GM12878 (cell line): ENCODE measurements at places on chromosomes 16 and 17. TPM values are rescaled to one million over a fixed set of nuclear protein-coding genes. Genes with fewer than 3 reads are reported as not detected.

KRT40 gene
- total RNA-seq = not detected in 2 replicates

GRCh38 chr16:72723781-72724180 is 324.1 kb downstream of the ZFHX3 start:
- no peak for DNase-seq
- H3K4me1 ChIP-seq = no peaks in the 10 kb centered on the region
- H3K27me3 ChIP-seq = no peaks in the 10 kb centered on the region
- no peaks in the 10 kb centered on the region for H3K36me3 ChIP-seq
- H3K4me3 ChIP-seq = no peak overlapping the region
- H3K27ac ChIP-seq = no peak overlapping the region

- no peaks in the 10 kb centered on the region for H3K27me3 ChIP-seq
Observed at GRCh38 chr17:19716108-19717030, at the start of gene SLC47A2. TSS of gene SLC47A2 (minus strand) at chr17:19716584. CDS start at chr17:19716555, 29 bp downstream.

GRCh38 chr16:17972460-17972943 is 364.0 kb downstream of the NPIPA8 start:
- no peak for DNase-seq
- no peaks in the 10 kb centered on the region for H3K4me1 ChIP-seq
- no peaks in the 10 kb centered on the region for H3K36me3 ChIP-seq
- no peak overlapping the region for H3K27ac ChIP-seq
- H3K27me3 ChIP-seq = no peaks in the 10 kb centered on the region
- no peak overlapping the region for H3K4me3 ChIP-seq

- no peak for DNase-seq
- H3K4me1 ChIP-seq = peaks cover 11% of the 10 kb centered on the region
- H3K27me3 ChIP-seq = no peaks in the 10 kb centered on the region
Observed at GRCh38 chr17:8839410-8839935, 28.0 kb downstream of the PIK3R6 start.

DNA sequence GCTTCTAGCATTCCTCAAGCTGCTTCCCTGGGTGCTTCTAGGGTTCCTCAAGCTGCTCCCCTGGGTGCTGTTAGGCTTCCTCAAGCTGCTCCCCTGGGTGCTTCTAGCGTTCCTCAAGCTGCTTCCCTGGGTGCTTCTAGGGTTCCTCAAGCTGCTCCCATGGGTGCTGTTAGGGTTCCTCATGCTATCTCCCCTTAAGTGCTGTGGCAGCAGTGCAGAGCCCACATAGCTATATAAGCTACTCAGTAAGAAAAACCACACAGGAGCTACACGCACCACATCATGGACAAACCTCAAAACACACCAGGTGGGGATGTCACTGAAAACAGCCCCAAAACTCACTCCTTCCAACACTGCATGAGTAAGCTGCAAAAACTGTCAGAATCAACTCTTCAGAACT is 35.2 kb downstream of the ANKRD11 start:
- peak; percentile 31 for DNase-seq
- H3K4me1 ChIP-seq = peaks cover 52% of the 10 kb centered on the region
- H3K27me3 ChIP-seq = no peaks in the 10 kb centered on the region

FOXO3B gene
- 1.3 TPM in 2 replicates for total RNA-seq

GRCh38 chr16:89920723-89921122 is 2.1 kb downstream of the MC1R start:
- H3K4me3 ChIP-seq = no peak overlapping the region
- DNase-seq = no peak
- H3K4me1 ChIP-seq = peaks cover 11% of the 10 kb centered on the region
- H3K36me3 ChIP-seq = no peaks in the 10 kb centered on the region

RSKR gene
- total RNA-seq = 11.3 and 13.0 TPM in 2 replicates

GRCh38 chr16:85227084-85227945 is 115.0 kb upstream of the CIBAR2 start:
- H3K36me3 ChIP-seq = no peaks in the 10 kb centered on the region
- peak overlapping the region; percentile 98 for H3K27ac ChIP-seq
- peak overlapping the region; percentile 55 for H3K4me3 ChIP-seq
- peaks cover 56% of the 10 kb centered on the region for H3K4me1 ChIP-seq

TEX19 gene
- total RNA-seq = 0.19 TPM in 1 of 2 replicates, not detected in the other

GRCh38 chr17:36036235-36036634 is 18.5 kb upstream of the CCL23 start:
- peaks cover 5% of the 10 kb centered on the region; the same call in 1 of the 2 replicates for H3K4me1 ChIP-seq
- no peak overlapping the region for H3K4me3 ChIP-seq
- H3K36me3 ChIP-seq = no peaks in the 10 kb centered on the region
- no peak for DNase-seq
- no peak overlapping the region for H3K27ac ChIP-seq

SLC46A1 gene
- 5.6 and 6.2 TPM in 2 replicates for total RNA-seq

GRCh38 chr17:54967621-54968261 is 713 bp downstream of the COX11 start:
- H3K36me3 ChIP-seq = no peaks in the 10 kb centered on the region
- H3K27me3 ChIP-seq = no peaks in the 10 kb centered on the region
- no peak for DNase-seq
- H3K27ac ChIP-seq = peak overlapping the region; percentile 85

CHST5 gene
- 0.19 TPM in 1 of 2 replicates, not detected in the other for total RNA-seq

- no peak for DNase-seq
- H3K27ac ChIP-seq = no peak overlapping the region
- H3K4me3 ChIP-seq = no peak overlapping the region
- no peaks in the 10 kb centered on the region for H3K36me3 ChIP-seq
- no peaks in the 10 kb centered on the region; the same call in 1 of the 2 replicates for H3K4me1 ChIP-seq
Observed at GRCh38 chr17:74601944-74602572, 10.0 kb upstream of the CD300LD start.

DNA sequence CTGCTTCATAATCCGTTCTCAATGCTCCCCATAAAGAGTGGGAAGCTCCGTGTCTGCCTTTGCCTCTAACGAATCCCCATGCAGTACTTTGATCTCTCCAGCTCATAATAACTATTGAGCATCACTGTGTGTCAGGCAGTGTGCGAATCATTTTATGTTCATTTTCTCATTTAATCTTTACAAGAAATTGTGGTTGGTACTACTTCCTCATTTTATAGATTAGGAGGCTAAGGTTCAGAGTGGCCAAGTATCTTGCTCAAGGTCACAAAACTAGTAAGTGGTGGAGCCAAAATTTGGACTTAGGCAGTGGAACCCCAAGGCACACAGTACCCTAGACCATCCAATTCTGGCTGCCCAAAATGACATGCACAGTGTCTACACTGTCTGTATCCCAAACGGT is 44.8 kb downstream of the ABCC12 start:
- no peak overlapping the region for H3K4me3 ChIP-seq
- no peaks in the 10 kb centered on the region for H3K4me1 ChIP-seq

ABCC12 gene
- total RNA-seq = not detected in 2 replicates

- H3K27ac ChIP-seq = no peak overlapping the region
- no peaks in the 10 kb centered on the region for H3K4me1 ChIP-seq
- DNase-seq = no peak
- no peak overlapping the region for H3K4me3 ChIP-seq
Observed at GRCh38 chr17:65074778-65075250, 18.3 kb upstream of the GNA13 start.

ITGAX gene
- total RNA-seq = 30.0 and 37.9 TPM in 2 replicates

DNA sequence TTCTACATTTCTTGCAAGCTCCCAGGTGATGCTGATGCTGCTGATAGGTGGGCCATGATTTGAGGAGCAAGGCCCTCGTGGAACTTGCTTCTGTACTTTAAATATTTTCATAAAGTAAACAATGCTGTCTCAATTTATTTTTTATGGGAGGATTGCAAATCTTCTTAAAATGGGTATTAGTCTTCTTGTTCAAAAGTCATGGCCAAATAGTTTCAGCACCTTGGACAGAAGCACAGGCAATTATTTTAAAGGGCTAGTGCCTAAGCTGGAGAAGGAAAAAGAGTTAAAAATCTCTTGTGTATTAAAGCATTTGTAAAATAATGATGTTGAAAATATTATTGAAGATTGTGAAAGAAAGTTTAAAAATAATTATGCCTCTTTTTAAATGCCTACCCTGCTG is 50.5 kb downstream of the GPR139 start:
- H3K27ac ChIP-seq = no peak overlapping the region
- no peak overlapping the region for H3K4me3 ChIP-seq
- H3K27me3 ChIP-seq = no peaks in the 10 kb centered on the region
- H3K36me3 ChIP-seq = no peaks in the 10 kb centered on the region

DNASE1L2 gene
- total RNA-seq = 0.93 and 1.5 TPM in 2 replicates

GRCh38 chr16:29915590-29916247 is 10.3 kb downstream of the KCTD13 start:
- no peaks in the 10 kb centered on the region for H3K27me3 ChIP-seq
- H3K36me3 ChIP-seq = peaks cover 2% of the 10 kb centered on the region; the same call in 1 of the 2 replicates
- no peak overlapping the region for H3K27ac ChIP-seq
- no peaks in the 10 kb centered on the region for H3K4me1 ChIP-seq
- DNase-seq = no peak

DNA sequence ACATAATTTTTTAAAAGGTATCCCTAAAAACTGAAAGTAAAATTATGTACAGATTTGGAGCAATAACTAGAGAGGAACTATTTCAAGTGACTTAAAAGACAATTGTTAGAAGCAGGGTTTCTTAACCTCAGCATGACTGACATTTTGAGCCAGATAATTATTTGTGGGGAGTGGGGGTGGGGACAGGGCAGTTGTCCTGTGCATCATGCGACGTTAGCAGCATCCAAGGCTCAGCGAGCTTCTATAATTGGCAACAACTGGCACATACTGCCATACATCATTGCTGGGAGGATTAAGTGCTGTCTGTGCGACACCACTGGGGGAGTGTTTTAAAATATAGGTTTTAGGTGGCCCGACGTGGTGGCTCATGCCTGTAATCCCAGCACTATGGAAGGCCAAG is 27.1 kb downstream of the GABARAPL2 start:
- no peak overlapping the region for H3K27ac ChIP-seq
- peaks cover 10% of the 10 kb centered on the region; the same call in 1 of the 2 replicates for H3K36me3 ChIP-seq
- H3K27me3 ChIP-seq = no peaks in the 10 kb centered on the region
- H3K4me1 ChIP-seq = no peaks in the 10 kb centered on the region
- H3K4me3 ChIP-seq = no peak overlapping the region

- H3K4me3 ChIP-seq = no peak overlapping the region
- no peak overlapping the region for H3K27ac ChIP-seq
- H3K36me3 ChIP-seq = no peaks in the 10 kb centered on the region
- H3K27me3 ChIP-seq = no peaks in the 10 kb centered on the region
- DNase-seq = no peak
Observed at GRCh38 chr16:49564496-49565229, 191.1 kb downstream of the C16orf78 start.

SLC35G3 gene
- not detected in 2 replicates for total RNA-seq

GRCh38 chr17:17547210-17547764 is 44.2 kb downstream of the PEMT start:
- H3K27ac ChIP-seq = no peak overlapping the region
- H3K4me3 ChIP-seq = no peak overlapping the region
- H3K4me1 ChIP-seq = no peaks in the 10 kb centered on the region
- H3K27me3 ChIP-seq = no peaks in the 10 kb centered on the region
- DNase-seq = no peak

DNA sequence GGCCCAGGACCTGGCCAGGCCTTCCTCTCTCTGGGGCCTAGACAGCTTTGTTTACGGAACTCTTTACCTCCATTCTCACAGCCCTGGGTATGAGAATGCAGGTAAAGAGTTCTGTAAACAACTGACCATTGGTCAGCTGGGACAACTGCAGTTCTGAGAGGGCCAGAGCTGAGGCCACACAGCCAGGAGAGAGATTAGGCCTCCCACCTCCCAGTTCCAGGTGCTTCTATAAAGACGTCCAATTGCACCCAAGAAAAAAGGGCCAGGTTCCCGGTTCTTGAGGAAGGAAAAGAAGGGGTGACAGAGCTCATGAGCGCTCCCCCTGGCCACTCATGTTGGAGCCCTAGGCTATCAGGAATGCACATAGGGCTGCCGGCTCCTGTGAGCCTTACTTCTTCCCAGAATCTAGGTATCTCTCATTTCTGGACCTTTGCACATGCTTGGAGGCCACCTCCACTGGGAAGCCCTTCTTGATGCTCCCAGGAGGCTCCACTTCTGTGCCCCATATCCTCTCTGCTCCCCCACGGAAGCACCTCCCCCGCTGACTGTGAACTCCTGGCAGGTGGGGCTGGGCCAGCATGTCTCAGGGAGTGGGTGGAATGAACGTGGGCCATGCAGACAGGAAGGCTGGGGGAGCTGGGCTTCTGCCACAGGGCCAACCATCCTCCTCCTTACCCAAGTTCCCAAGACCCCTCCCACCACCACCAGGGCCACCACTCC is 13.1 kb downstream of the CNGB1 start:
- 0 out of 2 replicates have a peak, but pooled peaks cover 2% of the 10 kb centered on the region for H3K4me1 ChIP-seq
- H3K27ac ChIP-seq = no peak overlapping the region
- H3K27me3 ChIP-seq = no peaks in the 10 kb centered on the region

GRCh38 chr17:3735515-3735914 is 11.8 kb downstream of the HASPIN start:
- peaks cover 7% of the 10 kb centered on the region; the same call in 1 of the 2 replicates for H3K4me1 ChIP-seq
- no peak overlapping the region for H3K4me3 ChIP-seq
- no peak for DNase-seq
- H3K36me3 ChIP-seq = no peaks in the 10 kb centered on the region
- H3K27ac ChIP-seq = no peak overlapping the region

DNA sequence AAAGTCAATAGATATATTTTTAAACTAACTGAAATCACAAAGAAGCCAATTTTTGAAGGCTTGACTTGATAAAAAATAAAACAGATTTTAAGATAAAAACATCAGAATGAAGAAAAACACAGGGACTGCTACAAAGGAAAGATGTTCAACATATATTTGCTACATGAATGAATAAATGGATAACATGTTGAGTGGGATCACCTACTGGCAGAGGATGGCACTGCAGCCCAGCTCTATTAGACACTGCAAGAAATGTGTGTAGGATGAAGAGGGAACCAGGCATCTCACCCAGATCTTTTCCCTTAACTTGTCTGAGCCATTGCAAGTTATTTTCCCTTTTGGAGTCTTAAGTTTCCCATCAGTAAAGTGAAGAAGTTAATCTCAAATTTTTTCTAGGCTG is 4.2 kb downstream of the AIPL1 start:
- H3K36me3 ChIP-seq = no peaks in the 10 kb centered on the region
- H3K27me3 ChIP-seq = no peaks in the 10 kb centered on the region
- H3K27ac ChIP-seq = no peak overlapping the region
- no peak overlapping the region for H3K4me3 ChIP-seq
- no peak for DNase-seq

DNA sequence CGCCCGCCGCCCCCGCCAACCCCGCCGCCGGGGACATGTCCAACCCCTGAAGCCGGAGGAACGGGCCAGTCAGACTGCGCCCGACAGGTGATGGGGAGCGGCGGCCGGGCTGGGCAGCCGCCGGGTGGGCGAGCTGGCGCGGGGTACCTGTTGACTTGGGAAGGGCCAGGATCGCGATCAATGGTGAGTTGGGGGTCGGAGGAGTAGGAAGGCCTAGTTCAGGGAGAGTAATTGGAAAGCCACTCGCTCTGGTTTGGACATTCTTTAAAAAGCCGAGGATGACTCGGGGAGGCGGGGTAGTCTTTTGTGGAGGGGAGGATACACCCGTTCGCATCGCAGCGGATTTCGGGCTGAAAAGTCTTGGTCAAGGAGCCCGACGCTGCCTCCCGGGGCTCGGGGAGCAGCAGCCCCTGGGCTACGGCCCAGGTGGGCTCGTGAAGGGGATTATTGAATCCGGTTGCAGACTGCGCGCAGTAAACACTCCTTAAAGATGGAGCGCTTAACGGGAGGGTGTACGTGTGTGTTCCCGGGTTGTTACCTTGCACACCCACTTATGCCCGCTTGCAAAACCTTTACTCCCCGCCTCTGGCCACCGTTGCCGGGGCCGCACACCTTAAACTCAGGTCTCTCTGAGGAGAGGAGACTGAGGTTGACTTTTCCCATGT is 123.8 kb downstream of the GOSR1 start:
- H3K27me3 ChIP-seq = no peaks in the 10 kb centered on the region
- peak overlapping the region; percentile 98 for H3K4me3 ChIP-seq
- no peaks in the 10 kb centered on the region; the same call in 1 of the 2 replicates for H3K4me1 ChIP-seq
- DNase-seq = no peak
- peak overlapping the region; percentile 74 for H3K27ac ChIP-seq
- no peaks in the 10 kb centered on the region for H3K36me3 ChIP-seq
